Left ventricle myocardium inferior (tissue), 1 donor: ENCODE measurements at places on chromosomes 1 and 21. TPM values are rescaled to one million over a fixed set of nuclear protein-coding genes. Genes with fewer than 3 reads are reported as not detected.

GRCh38 chr1:84721152-84721551 lies 30.9 kb upstream of the SSX2IP start:
- H3K36me3 ChIP-seq = no peaks in the 10 kb centered on the region
- no peak overlapping the region for H3K4me3 ChIP-seq
- no peaks in the 10 kb centered on the region for H3K27me3 ChIP-seq
- no peak for DNase-seq

- H3K36me3 ChIP-seq = peaks cover 3% of the 10 kb centered on the region
- no peaks in the 10 kb centered on the region for H3K4me1 ChIP-seq
- no peak for DNase-seq
- H3K27me3 ChIP-seq = no peaks in the 10 kb centered on the region
- H3K27ac ChIP-seq = no peak overlapping the region
These were observed 84.4 kb downstream of the CATSPERE start for GRCh38 chr1:244545511-244545910.

- H3K27me3 ChIP-seq = peaks cover 72% of the 10 kb centered on the region
- H3K27ac ChIP-seq = peak overlapping the region; percentile 75
- no peaks in the 10 kb centered on the region for H3K36me3 ChIP-seq
- DNase-seq = no peak
- peaks cover 38% of the 10 kb centered on the region for H3K4me1 ChIP-seq
These were observed 925 bp downstream of the PDE9A start for GRCh38 chr21:42654179-42654912.

GRCh38 chr1:93255222-93256079 lies 74.9 kb downstream of the CCDC18 start:
- no peak overlapping the region for H3K27ac ChIP-seq
- H3K27me3 ChIP-seq = no peaks in the 10 kb centered on the region
- DNase-seq = no peak
- H3K4me1 ChIP-seq = no peaks in the 10 kb centered on the region

DNA sequence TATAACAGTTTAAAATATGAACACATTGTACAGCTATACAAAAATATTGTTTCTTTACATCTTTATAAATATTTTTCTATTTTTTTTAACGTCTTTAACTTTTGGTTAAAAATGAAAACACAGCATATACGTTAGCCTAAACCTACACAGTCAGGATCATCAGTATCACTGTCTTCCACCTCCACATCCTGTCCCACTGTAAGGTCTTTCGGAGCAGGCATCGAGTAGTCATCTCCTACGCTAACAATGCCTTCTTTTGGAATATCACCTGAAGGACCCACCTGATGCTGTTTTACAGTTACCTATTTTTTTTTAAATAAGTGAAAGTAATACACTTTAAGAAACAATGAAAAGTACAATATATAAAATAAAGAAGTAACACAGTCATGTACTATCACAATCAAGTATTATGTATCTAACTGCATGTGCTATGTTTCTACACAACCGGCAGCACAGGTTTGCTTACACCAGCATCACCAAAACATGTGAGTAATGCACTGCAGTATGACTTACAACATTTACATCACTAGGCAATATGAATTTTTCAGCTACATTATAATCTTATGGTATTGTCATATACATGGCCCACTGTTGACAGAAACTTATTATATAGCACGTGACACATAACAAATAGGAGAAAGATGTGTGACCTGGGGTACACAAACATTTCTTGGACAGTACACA lies 254.4 kb downstream of the AKT3 start:
- no peaks in the 10 kb centered on the region for H3K27me3 ChIP-seq
- H3K36me3 ChIP-seq = peaks cover 8% of the 10 kb centered on the region
- no peak for DNase-seq
- no peak overlapping the region for H3K4me3 ChIP-seq
- H3K27ac ChIP-seq = no peak overlapping the region

GRCh38 chr1:226697151-226697928 lies 41.7 kb downstream of the ITPKB start:
- DNase-seq = no peak
- no peaks in the 10 kb centered on the region for H3K36me3 ChIP-seq
- peak overlapping the region; percentile 58 for H3K27ac ChIP-seq
- no peak overlapping the region for H3K4me3 ChIP-seq
- H3K27me3 ChIP-seq = no peaks in the 10 kb centered on the region
- H3K4me1 ChIP-seq = peaks cover 94% of the 10 kb centered on the region

DNA sequence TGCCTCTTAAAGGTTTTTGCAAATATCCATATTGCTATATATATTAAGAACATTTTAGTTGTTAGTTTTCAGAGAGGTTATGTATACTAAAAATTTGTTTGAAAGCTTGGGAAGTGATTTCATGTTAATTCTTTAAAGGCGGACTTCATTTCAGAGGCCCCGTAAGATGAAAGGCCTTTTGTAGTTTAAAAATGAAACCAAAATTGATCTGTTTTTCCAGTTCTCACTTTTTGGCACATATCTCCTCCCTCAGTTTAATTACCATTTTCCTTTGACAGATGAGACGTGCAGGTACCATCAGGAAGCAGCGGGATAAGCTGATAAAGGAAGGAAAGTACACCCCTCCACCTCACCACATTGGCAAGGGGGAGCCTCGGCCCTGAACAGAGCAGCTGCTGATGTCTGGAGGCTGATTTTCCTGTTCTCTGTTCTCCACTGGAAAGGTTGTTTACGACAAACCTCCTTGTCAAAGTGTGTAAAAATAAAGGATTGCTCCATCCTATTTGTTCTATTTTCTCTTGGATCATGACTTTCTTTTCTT lies 8.0 kb downstream of the NDUFS5 start:
- H3K36me3 ChIP-seq = peaks cover 94% of the 10 kb centered on the region
- H3K4me3 ChIP-seq = peak overlapping the region; percentile 6
- H3K27ac ChIP-seq = peak overlapping the region; percentile 48
- H3K4me1 ChIP-seq = peaks cover 31% of the 10 kb centered on the region
- no peaks in the 10 kb centered on the region for H3K27me3 ChIP-seq

- H3K4me1 ChIP-seq = peaks cover 15% of the 10 kb centered on the region
- no peak for DNase-seq
- no peaks in the 10 kb centered on the region for H3K36me3 ChIP-seq
- H3K27ac ChIP-seq = no peak overlapping the region
- H3K27me3 ChIP-seq = no peaks in the 10 kb centered on the region
- no peak overlapping the region for H3K4me3 ChIP-seq
These were observed 41.5 kb upstream of the GBP6 start for GRCh38 chr1:89322402-89322801.

DNA sequence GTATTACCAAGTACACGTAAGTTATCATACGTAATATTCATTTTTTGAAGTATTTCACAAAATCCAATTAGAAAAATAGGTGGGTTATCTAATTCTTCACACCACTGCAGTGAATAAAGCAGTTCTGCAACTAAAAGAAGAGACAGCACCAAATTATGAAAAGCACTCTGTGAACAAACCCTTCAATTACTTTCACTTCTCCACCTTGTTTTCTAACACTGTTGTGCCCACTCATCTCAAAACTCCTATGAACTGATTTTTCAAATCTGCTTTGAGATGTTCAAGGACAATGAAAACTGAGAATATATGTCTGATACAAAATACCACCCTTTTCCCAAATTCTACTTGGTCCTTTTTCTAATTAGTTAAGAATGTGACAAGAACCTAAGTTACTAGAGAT lies 39.4 kb downstream of the LTN1 start:
- DNase-seq = no peak
- peaks cover 88% of the 10 kb centered on the region for H3K36me3 ChIP-seq

DNA sequence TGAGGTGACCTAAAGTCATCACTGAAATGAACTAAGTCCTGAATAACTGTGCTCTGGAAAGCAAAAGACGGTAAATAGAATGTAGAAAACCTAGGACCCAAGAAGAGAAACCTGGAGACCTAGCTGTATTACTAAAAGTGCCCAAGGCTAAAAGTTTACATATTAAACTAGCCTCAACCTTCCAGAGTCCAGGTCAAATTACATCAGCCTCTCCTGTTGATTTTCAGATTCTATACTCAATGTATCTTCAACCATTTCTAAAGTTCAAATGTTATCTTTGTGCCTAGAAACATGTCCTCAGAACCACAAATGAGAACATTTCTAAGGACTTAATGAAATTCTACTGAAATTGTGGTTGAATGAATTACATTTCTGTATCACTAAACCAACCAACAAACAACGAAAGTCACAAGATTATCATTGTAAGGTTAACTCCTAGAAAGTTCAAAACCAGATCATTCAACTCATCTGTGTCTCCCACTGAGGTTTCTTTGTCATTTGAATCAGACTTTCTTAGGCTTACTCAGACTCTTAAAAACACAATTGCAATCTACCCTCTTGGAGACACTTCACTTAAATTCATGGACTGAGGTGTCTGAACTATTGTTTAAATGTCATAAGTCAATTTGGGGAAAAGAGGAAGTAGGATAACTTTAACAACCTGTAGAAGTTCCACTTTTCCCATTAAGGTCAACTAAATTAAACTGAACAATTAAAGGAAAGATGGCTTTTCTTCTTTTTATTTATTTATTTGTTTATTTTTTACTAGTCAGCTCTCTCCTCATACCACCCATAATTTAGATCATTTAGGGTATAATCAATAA lies 207.7 kb downstream of the BARHL2 start:
- H3K4me3 ChIP-seq = no peak overlapping the region
- no peaks in the 10 kb centered on the region for H3K4me1 ChIP-seq
- no peak overlapping the region for H3K27ac ChIP-seq
- no peaks in the 10 kb centered on the region for H3K36me3 ChIP-seq

GRCh38 chr1:226310245-226310540 lies 1.2 kb upstream of the LIN9 start:
- peaks cover 39% of the 10 kb centered on the region for H3K4me1 ChIP-seq
- peak overlapping the region; percentile 95 for H3K27ac ChIP-seq
- no peaks in the 10 kb centered on the region for H3K27me3 ChIP-seq
- no peak for DNase-seq
- no peaks in the 10 kb centered on the region for H3K36me3 ChIP-seq

- H3K4me1 ChIP-seq = peaks cover 4% of the 10 kb centered on the region
- no peaks in the 10 kb centered on the region for H3K27me3 ChIP-seq
- no peak overlapping the region for H3K4me3 ChIP-seq
- DNase-seq = no peak
- H3K36me3 ChIP-seq = no peaks in the 10 kb centered on the region
- H3K27ac ChIP-seq = no peak overlapping the region
These were observed 322.3 kb downstream of the DUSP10 start for GRCh38 chr1:221419513-221420095.

DNA sequence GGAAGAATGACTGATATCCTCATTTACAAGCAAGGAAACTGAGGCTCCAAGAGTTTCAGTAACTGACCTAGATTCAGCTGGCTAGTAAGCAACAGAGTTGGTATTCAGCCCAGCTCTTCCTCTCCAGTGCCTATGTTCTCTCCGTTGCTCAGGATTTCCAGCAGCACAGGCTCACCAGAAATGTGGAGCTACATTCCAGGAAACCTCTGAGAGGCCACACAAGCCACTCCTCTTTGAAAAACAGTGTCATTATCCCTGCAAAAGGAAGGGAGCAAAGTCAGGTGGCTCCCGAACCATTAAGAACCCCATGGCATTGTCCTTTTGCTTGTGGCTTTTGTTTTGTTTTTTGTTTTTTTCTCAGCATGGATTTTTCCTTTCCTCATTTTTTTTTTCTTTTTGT lies 40.6 kb upstream of the DUSP10 start:
- no peak for DNase-seq
- no peaks in the 10 kb centered on the region for H3K36me3 ChIP-seq
- peaks cover 5% of the 10 kb centered on the region for H3K27me3 ChIP-seq
- no peaks in the 10 kb centered on the region for H3K4me1 ChIP-seq
- H3K27ac ChIP-seq = no peak overlapping the region
- H3K4me3 ChIP-seq = no peak overlapping the region

DNA sequence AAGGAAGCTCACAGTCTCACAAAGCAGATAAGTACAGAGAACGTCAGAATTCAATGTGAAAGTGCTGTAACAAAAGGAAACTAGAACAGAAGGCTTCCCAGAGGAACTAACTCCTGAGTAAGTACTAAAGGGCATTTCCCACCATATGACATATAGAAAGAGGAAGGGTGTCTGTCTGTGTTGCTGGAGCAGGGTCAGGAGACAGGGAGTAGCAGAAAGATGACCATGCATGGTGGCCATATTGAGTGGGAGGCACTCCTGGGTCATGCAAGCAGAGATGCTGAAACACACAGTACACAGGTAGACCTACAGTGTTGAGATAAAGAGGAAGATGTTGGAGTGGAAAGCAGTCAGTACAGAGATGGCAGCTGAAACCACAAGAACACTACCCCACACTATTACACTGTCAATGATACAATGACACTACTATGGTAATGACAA lies 47.3 kb downstream of the SLC25A24 start:
- H3K4me3 ChIP-seq = no peak overlapping the region
- no peaks in the 10 kb centered on the region for H3K27me3 ChIP-seq
- H3K36me3 ChIP-seq = peaks cover 87% of the 10 kb centered on the region
- peaks cover 10% of the 10 kb centered on the region for H3K4me1 ChIP-seq

GRCh38 chr1:25568834-25569596 lies 25.6 kb downstream of the LDLRAP1 start:
- peaks cover 58% of the 10 kb centered on the region for H3K4me1 ChIP-seq
- H3K27me3 ChIP-seq = peaks cover 5% of the 10 kb centered on the region
- H3K36me3 ChIP-seq = peaks cover under 1% of the 10 kb centered on the region
- DNase-seq = no peak
- H3K27ac ChIP-seq = peak overlapping the region; percentile 83
- H3K4me3 ChIP-seq = no peak overlapping the region

DNA sequence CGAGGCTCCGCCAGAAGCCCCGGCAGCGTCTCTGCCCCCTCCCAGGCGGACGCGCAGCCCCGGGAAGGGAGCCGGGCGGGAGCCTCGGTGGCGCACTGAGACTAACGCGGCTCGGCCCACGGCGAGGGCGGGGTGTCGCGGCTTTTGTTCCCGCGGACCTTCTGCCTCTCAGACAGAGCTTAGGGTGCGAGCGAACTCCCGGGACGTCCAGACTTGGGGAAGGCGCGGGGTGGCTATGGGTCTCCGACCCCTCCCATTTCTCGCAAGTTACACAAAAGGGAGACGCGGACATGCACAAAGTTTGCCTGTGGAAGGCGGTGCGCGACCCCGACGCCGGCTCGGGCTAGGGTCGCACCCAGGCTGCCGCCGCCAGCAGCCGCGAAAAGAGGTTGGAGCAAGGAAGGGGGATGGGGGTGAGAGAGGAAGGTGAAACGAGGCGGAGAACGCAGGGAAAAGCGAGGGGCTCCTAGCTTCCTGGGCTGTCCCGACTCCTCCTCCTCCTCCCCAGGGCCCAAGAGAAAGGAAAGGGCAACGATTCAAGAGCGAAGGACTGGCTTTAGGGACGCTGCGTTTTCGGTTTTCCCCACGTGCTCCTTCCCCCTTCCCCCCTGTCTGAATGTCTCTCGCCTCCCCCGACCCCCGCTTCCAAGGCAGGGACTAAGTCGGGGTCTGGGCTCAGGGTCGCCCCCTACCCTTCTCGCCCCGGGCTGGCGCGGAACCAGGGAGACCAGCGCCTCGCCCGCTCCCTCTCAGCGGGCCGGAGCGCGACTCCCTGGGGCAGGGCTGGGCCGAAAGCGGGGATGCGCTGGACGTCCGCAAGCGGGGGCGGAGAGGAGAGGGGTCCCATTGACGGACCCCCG lies 729 bp downstream of the APP start:
- H3K27me3 ChIP-seq = no peaks in the 10 kb centered on the region
- peak overlapping the region; percentile 94 for H3K27ac ChIP-seq
- H3K4me1 ChIP-seq = peaks cover 56% of the 10 kb centered on the region
- H3K36me3 ChIP-seq = no peaks in the 10 kb centered on the region

GRCh38 chr1:212792396-212792908 lies 758 bp downstream of the TATDN3 start:
- H3K4me3 ChIP-seq = peak overlapping the region; percentile 86
- H3K4me1 ChIP-seq = peaks cover 55% of the 10 kb centered on the region
- H3K27ac ChIP-seq = peak overlapping the region; percentile 94
- H3K36me3 ChIP-seq = peaks cover 17% of the 10 kb centered on the region
- no peaks in the 10 kb centered on the region for H3K27me3 ChIP-seq

Gene IL10
- total RNA-seq = 0.38 TPM

Gene FCER1G
- 22.0 TPM for total RNA-seq
